Vagina (tissue), 2 donors: ENCODE measurements at places on chromosomes 11 and 22.
A peak's percentile ranks its signal among the peaks of the same experiment; 100 is the strongest.

- peak; percentile 74 for DNase-seq
These were observed 1066.1 kb downstream of the BRD1 start for GRCh38 chr22:48761546-48761945.

GRCh38 chr11:34308049-34308912 is 49.5 kb downstream of the ABTB2 start:
- no peak for DNase-seq

DNA sequence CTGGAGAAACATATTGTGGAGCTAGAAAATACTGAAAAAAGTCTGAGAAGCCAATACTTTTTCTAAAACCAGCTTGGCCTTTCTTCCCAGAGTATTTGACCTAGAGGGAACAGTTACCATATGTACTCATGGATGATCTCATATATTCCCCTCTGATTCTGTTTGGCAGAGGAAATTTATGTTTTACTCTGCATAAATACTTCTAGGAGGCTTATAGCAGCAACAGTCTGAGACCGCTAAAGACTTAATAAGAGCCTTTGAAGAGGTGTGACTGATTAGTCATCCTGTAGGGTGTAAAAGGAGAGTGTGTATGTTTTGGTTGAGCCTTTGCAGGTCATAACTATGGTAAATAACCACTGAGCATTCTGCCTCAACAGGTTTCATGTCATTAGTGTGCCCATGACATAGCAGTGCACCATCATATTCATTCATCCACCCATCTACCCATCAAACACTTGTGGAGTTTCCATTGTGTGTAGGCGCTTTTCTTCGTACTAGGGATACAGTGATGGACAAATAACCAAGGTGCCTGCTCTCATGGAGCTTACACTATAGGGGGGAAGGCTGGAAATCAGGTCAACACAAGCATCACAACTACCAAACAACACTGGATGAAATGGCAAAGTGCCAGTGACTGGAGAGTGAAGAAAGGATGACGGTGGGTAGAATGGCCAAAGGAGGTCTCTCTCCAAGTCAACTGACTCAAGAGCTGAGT is 44.5 kb downstream of the TRAF6 start:
- DNase-seq: no peak

GRCh38 chr22:22110548-22111266 is 128.1 kb upstream of the TOP3B start:
- DNase-seq: no peak

- DNase-seq: no peak
These were observed 31.5 kb downstream of the SHISA8 start for GRCh38 chr22:41883400-41883799.

DNA sequence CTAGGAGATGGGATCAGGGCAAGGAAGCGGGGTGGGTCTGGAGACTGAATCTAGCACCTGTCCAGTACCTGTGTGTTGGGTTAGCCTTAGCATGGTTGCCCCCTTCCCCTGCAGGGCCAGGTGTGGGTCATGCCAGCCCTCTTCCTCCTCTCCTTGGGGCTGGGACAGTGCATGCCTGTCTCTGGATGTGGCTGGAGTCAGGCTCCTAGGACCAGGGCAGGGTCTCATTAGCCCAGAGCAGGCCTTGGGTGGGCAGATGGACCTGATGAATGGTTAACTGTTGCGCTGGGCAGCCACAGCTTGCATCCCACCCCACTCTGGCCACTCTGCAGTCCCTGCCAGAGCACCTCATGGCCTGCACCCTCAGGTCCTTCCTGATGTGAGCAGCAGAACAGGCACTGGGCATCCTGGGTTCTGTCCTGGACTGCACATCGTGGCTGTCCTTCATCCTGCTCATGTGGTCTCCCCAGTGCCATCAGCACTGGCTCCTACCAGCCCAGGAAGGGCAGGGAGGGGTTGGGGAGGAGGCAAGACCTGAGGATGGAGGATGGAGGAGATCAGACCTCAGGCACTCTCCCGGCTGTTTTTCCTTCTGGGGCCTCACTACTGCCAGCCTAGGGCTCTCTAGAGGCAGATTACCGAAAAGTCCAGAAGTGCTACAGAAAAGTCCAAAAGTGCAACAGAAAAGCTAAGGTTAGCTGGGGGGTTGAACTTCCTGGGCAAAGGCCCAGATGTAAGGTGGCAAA is 12.8 kb upstream of the CHRM1 start:
- no peak for DNase-seq

DNA sequence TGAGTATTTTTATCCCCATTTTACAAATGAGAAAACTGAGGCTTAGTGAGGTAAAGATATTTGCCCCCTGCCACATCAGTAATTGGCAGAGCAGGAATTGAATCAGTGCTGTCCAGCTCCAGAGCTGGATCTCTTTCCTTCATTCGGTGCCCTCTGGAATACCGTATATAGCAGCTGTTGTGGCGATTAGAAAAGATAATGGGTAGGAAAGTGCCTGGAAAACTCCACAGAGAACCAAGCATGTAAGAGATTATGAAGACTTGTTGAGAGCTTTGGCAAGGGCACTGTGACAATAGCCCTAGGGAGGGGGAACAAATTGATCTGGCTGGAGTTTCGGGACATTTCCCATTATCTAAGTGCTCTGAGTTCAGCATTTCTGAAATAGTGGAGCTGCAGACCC is 82.5 kb upstream of the TEAD1 start:
- DNase-seq: no peak

GRCh38 chr22:45455621-45456020 is 42.1 kb downstream of the RIBC2 start:
- DNase-seq: no peak

DNA sequence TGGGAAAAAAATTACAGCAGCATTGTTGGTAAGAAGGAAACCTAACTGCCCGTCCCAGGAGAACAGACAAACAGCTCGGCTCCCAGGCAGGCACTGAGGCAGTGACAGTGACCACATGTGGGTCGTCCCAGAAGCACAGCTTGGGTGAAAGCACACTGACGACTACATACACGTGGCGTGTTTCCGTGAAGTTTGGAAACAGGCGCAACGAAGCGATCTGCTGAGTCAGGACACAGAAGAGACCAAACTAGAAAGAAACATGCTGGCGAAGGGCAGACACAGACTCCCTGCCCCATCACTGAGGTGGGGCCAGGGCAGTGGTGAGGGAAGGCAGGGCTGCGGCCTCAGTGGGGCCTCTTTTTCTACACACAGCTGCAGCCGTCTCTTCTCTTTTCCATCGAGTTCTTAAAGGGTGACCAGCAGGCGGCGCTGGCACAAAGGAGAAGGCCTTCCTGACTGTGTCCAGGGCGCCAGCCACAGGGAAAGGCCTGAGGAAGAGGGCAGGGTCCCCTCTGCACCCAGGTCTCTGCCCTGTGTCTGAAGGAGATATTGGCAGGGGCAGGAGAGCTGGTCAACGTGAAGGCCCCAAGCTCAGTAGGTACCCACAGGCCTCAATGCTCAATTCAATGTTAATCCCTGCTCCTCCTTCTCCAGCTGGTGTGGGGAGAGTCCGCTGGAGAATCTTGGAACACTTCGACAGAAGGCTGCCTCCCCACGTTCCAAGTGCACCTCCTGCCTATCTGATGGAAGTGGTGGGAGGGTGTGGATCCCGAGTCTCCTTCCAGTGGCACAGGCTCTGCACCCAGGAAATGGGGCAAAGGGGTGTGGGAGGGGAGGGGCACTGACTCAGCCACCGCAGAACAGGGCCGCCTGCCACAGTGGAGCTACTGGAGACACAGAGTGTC is 19.9 kb downstream of the CARS1 start:
- no peak for DNase-seq

- DNase-seq: peak; percentile 60
These were observed 103.4 kb downstream of the BRD1 start for GRCh38 chr22:49724030-49724892.

- DNase-seq: no peak
These were observed 57.9 kb upstream of the PHF21B start for GRCh38 chr22:45067731-45068130.

GRCh38 chr11:13983081-13983751 is 20.7 kb downstream of the SPON1 start:
- no peak for DNase-seq

DNA sequence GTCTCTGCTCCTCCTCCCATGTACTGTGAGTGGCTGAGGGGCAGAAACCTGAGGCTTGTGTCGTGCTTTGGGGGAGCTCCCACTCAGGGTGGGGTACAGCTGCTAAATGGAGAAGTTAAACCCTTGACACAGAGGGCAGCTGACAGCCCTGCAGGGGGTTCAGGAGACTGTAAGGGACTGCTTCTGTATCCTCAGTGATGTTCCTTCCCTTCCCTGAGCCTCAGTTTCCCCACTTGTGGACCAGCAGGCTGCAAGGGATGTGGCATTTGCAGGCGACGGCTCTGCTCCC is 15.6 kb downstream of the SYNGR1 start:
- DNase-seq: no peak

DNA sequence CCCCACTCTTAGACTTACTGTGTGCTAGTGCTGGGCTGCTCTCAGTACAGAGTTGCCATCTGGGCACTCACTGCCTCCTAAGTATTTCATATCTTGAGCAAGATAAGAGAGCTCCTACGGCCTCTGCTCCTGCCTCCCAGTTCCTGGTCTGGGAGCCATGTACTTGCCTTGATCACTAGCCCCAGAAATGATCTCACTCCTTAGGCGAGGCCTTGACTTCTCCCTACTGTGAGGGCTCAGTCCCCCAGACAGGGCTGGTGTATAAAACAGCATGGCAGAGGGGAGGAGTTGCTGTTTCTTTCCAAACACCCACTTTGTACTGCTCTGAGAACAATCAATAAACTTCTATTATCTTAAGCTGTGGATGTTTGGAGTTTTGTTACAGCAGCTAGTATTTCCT is 47.4 kb upstream of the TP53I11 start:
- DNase-seq: no peak

GRCh38 chr11:32881286-32881685 is 11.3 kb upstream of the QSER1 start:
- DNase-seq: no peak

DNA sequence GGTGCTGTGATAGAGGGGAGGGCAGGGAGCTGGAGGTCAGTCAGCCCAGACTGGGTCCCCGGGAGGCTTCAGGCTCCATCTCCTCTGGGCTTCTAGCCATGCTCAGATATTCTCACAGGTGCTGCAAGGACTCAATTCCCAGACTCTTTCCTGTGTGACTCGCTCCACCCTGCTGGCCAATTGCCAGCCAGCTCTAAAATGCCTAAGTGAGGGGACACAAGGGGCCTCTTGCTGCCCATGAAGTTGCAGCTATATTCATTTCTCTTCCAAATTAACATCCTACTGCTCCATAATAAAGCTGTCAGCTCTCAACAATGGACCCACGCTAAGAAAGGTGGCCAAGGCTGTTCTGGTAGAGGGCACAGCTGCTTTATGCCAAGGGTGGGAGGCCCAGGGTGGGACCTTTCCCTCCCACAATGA is 101.5 kb downstream of the PLEKHA7 start:
- no peak for DNase-seq

DNA sequence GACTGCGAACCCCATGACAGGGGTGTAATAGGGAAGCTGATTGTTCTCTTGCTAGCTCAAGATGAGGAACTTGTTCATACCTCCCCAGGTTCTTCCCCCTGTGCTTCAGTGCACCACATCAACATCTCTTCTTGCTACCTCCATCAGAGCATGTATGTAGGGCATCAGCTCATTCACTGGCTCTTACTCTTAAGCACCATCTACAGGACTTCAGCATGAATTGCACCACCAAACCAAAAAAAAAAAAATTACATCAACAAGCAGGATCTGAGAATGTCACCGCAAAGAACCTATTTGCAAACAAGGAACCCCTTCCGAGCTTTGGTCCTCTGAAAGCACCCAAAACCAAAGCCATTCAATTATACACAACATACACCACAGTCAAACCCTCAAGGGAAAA is 2226.5 kb upstream of the RAG2 start:
- no peak for DNase-seq

GRCh38 chr11:73388265-73389133 is 12.3 kb downstream of the RELT start:
- no peak for DNase-seq

- DNase-seq: no peak
These were observed 64.3 kb upstream of the PITPNB start for GRCh38 chr22:27983361-27983791.

DNA sequence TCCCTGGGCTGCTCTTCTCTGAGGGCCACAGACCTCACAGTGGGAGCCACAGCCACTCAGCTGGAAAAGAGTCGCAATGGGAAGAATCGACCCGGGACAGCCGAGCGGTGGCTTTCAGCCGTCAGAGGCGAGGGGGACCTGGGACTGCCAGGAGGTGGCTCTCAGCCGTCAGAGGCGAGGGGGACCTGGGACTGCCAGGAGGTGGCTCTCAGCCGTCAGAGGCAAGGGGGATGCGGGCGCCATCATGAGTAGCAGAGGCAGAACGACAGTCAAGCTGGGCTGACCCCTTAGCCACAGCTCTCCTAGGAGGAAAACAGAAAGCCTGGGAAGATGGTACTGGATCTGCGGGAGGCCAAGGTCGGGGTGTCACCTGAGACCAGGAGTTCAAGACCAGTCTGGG is 14.9 kb upstream of the MUC2 start:
- no peak for DNase-seq

DNA sequence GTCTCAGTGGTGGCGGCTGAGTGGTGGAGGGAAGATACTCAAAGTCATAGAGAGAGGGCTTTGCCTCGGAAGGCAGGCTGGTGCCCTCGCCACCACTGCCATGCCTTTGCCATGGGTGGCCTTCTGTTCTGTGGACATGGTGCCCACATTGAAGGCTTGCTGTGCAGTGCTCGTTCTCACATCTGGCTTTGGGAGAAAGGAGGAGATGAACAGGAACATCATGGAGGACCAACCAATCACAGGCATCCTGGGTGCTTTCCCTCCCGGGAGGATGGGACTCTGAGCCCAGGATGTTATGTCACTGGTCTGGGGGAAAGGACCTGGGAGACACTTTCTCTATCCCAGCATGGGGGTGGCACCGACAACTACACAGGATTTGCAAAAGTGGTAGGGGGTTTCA is 82.3 kb upstream of the NARS2 start:
- DNase-seq: peak; percentile 77

DNA sequence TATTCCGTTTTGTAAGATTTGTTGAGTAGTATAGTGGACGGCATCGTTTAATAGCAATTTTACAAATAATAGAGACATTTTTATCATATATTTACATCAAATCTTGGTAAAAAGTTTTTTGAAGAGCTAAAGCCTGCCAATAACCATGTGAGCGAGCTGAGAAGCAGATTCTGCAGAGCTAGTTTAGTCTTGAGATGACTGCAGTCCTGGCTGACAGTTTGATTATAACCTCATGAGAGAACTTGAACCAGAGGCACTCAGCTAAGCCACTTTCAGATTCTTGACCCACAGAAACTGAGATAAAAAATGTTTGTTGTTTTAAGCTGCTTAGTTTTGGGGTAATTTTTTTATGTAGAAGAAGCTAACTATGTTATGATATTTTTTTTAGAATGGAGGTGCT is 78.9 kb downstream of the PDE3B start:
- no peak for DNase-seq

GRCh38 chr22:45211848-45212247 is 28.8 kb downstream of the KIAA0930 start:
- DNase-seq: no peak

DNA sequence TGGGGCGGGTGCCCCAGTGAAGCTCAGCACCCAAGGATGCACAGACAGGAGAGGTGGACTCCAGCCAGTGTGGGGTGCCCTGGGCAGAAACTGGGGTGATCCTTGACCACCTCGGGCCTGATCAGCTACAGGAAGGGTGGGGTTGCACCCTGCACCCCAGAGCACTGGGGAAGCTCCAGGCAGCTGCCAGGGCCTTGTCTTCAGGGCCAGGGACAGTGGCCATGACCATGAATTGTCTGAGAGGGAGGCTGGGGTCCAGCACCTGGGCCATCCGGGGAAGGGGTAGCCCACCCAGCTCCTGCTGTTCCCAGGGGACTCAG is 17.6 kb downstream of the IL17REL start:
- DNase-seq: peak; percentile 95
